ENCODE measurements at places on chromosomes 7 and 10.

DNA sequence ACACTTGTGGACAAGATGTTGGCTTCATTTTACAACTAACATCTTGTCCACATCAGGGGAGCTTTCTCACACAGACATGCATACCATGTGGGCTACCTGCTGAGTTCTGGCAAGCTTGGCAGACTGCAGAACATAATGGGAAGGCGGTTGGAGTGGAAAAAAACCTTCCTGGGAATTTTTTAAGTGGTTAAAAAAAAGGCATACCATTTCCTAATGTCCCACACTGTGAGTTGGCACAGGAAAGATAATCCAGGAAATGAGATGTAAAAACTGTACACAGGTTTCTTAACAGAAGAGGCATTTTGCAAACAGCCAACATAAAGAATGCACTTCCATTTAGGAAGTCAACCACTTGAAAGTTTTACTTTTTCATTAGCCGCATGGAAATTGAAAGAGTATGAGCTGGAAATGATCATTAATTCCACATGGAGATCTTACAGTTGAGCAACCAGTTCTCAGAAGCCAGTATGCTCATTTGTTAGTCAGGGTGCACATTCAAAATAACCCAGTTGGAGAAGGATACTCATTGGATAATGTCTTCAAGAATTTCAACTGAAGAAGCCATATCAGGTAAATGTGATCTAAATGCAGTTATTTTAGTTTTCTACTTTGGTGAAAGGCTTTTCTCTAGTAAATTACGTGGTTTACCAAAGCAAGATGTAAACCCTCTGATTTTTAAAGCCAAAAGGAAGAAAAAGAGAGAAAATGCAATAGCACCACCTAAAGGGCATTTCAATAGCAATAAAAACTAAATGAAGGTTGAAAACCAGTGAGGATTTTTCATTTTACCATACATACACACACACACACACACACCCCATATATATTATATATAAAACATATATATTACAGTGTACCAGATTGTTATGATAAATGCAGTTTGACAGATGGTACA is 194.0 kb downstream of the TAX1BP1 start:
- no peak for DNase-seq

DNA sequence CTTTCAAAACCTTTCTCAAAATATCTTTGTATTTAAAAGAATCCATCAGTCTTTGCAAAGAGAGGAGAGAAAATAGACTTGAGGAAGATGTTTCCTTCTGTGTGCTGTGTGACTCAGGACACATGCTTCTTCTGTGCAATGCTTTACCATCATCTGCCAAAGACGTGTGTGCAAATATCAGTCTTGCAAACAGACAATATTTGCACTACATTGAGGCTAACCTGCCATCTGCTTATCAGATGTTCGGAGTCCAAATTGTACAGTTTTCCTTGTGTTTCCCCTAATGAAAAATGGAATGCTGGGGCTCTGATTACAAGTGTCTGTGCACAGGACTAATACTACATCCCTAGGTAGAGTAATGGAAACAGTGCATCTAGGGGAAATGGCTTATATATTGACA is 353.1 kb upstream of the LRRTM3 start:
- DNase-seq = no peak

DNA sequence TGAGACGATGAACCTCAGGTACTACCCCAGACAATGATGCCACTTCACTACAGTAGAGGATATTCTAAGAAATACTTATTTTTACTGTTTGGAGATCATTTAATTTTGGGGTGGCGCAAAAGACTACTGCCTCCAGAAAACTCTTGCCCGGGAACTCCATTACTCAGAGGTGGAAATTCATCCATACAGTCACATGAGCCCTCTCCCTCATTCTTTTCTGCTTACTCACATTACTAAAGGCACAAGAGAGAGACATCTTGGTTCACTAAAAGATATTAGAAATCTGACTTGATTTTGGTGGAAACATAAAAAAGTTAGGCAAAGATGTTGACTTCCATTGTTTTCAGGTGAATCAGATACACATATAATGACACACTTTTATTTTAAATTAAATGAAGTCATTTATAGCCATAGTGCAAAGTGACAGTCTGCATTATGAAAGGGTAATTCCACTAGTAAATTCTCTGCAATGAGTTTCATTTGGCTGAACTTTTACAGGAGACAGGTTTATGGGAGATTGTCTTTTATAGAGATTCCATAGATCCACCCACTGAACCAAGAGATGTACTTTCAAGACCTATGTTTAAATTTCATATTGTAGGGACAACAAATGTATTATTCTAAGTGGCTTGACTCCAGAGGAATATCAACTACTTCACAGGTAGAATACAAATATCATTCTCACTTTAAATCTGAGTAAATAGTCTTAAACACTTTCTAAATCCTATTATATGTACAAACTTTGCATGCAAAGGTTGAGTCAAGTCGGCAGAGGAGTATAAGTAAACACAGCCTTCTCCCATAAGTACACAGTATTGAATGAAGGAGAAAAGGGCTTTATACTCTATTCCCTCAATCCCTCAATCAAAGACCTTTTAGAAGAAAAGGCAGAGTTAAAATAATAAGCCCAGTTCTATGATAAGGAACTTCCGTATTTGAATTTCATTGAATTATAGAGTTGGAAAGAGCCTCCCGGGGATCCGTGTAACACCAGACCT is 18.8 kb downstream of the NEBL start:
- DNase-seq = no peak

DNA sequence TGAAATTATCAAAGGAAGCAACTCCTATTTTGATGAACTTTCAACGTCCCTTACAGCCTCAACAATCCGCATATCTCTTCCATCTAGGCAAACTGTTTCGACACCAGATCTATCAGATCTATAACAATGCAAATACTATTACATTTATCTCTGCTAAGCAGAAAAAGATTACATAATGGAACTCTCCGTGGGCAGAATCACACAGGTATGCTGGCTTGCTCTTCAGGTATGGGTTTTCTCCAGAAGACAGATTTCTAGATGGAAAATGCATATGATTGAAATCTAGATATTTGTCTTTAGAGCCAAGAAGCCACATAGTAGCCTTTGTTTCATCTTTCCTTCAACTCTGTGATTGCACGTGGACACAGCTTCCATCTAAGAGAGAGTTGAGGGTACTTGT is 38.6 kb downstream of the ADAM12 start:
- no peak for DNase-seq

DNA sequence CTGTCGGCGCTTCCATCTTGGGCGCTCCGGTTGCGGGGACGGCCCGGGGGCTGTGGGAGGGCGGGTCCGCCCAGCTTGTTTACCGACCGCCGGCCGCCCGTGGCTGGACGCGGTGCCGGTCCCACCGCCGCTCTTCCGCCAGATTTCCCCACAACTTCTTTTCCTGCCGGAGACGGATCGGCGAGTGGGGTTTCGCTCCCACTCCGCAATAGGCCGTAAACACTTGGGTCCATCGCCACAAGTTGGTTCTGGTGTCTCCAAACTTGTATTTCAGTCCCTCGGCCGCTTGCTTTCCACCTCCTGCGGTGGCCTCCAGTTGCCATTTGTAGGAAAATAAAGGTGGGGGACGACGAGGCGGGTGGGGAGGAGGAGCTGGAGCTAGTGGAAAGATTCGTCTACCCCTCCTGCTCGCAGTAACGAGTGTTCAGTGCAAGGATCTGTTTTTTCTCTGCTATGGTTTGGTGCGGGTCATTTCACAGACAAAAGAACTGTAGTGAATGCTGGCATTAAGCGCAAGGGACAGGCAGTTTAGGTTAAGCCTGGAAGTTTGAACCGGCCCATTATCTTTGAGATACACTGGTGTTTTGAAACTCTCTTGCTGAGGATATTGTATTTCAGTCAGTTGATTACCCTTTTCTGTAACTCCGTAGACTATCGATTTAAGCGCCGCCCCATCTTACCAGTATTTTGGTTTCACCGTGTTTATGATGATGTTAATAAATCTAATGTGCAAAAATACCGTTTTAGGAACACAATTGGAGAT is 24.3 kb upstream of the ZRANB1 start:
- DNase-seq = peak; percentile 4

GRCh38 chr7:149562602-149563001 is 65.0 kb upstream of the ZNF746 start:
- no peak for DNase-seq

DNA sequence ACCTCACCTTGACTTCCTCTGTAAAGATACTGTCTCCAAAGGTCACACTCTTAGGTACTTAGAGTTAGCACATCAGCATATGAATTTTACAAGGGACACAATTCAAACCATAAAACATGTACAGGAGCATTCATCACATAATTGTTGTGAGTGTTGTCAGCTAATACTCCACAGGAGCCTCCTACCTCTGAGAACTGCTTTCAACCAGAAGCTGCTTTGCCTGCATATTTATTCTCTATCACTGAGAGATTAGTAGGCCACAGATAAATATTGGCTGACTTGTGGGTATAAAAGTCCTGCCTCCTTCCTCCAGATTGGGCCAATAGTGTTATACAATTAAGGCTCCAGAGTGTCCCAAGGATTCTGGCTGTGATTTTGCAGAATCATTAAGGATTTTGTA is 1207.0 kb downstream of the XPNPEP1 start:
- no peak for DNase-seq

- no peak for DNase-seq
Measured at GRCh38 chr10:24920907-24921881, 31.2 kb downstream of the PRTFDC1 start.

DNA sequence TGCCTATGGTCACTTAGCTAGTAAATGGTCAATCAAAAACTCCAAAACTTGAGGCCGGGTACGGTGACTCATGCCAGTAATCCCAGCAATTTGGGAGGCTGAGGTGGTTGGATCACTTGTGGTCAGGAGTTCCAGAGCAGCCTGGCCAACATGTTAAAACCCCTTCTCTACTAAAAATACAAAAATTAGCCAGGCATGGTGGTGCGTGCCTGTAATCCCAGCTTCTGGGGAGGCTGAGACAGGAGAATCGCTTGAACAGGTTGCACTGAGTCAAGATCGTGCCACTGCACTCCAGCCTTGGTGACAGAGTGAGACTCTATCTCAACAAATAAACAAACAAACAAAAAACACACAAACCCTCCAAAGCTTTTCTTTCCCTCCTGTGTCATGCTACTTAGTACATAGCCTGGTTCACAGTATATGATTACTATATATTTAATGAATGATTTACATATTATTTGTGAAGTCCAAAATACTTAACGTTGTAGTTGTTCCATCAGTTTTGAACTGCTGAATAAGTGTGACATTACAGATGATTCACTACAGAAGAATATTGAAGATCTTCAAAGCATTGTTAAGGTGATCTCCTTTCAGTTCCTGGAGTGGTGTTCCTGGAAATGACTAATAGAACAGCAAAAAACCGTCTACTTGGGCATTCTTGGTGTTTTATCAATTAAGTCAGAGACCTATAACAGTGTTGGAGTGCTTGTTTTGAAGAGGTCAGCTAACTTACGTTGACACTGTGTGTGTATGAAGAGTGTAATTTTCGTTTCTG is 72.9 kb downstream of the ADK start:
- no peak for DNase-seq

DNA sequence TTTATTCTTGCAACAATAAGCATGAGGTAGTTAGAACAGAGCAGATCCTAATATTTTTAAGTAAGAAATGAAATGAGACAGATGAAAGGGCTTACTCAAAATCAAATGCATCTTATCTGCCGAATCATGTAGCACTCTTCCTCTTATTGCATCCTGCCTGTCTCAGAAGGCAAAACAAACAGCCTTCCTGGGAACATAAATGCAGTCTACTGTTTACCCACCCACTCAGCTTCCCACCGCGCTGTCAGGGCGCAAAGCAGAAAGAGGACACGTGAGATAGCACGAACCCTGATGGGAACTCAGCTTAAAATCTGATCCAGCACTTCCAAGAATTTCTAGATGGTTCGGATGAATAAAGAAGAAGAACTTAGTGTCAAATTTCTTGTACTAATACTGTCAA is 114.4 kb upstream of the CDK1 start:
- no peak for DNase-seq

- no peak for DNase-seq
Measured at GRCh38 chr10:68261132-68261856, 29.4 kb upstream of the ATOH7 start.

GRCh38 chr7:91771394-91771793 is 109.1 kb downstream of the MTERF1 start:
- DNase-seq = no peak

DNA sequence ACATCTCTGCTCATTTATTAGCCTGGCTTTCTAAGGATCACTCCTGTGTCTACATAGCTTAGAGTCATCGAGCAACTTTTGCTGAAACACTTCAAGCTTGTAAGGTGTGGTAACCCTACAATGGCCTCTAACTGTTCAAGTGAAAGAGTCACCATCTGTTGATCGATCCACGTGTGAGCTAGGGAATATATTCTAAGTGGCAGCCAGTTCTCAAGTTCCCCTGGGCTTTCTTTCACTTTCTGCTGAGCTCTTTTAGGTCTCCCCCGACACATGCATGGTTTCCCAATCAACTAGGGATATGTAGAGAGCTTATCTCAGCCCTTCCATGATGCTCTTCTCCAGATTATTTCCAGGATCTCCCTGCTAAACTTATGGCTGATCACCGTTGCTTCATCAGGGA is 15.5 kb downstream of the AOAH start:
- DNase-seq = no peak

DNA sequence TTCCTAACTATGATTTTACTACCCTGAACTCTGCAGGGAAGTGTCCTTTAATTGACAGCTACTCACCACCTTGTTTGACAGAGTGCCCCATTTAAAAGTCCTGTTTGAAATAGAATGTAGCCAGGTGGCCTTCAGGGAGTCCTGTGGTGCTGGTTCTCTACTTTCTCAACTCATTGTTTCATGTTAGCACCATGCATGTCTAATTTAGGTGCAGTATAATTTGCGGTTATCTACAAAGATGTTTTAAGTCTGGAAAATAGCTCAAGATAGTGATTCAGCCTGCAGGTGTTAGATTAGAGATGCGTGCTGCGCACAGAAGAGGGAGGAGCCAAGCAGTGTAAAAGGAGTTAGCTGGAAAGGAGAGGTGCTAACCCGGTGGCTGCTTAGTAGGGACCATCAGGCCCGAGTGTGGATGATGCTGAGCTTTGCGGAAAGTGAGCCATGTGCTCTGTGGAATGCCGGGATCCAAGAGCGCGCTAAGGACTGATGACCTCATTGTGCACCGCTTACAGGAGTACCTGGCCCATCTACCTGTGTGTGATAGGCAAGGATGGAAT is 1.2 kb downstream of the CCM2 start:
- no peak for DNase-seq

DNA sequence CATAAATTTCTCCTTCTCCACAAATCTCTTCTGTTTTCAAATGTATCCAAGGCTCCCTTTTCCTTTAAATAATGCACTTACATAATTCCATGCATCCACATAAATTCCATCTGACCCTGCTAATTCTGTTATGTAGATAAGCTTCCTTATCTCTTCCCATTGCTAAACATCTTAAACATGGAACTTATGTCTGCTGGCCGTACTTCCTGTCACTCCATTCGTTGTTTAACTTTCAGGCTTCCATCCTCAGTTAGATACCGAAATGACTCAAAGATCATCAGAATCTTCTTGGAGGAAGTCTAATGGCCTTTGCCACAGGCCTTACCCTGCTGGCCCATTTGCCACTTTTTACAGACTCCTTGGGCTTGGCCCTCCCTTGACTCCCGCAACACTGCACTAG is 330.9 kb downstream of the GFRA1 start:
- DNase-seq = no peak

- DNase-seq = no peak
Measured at GRCh38 chr10:116126239-116126638, 146.8 kb downstream of the GFRA1 start.

Measured in activated CD8-positive, alpha-beta memory T cell treated with anti-CD3 and anti-CD28 coated beads for 1 hour (primary cell).